ENCODE measurements at places on chromosomes 12 and 14. TPM values are rescaled to one million over a fixed set of nuclear protein-coding genes. Genes with fewer than 3 reads are reported as not detected.

The NUAK1 gene
- total RNA-seq: 28.5 TPM

The SMOC1 gene
- total RNA-seq: 0.85 TPM

The CCDC77 gene
- total RNA-seq: 10.2 TPM

The CHST11 gene
- 13.2 TPM for total RNA-seq

The HOXC4 gene
- 0.19 TPM for total RNA-seq

The TC2N gene
- 0.56 TPM for total RNA-seq

The KLRK1 gene
- not detected for total RNA-seq

The IRF2BPL gene
- total RNA-seq: 18.8 TPM

The SRSF5 gene
- 114 TPM for total RNA-seq

The OAS2 gene
- total RNA-seq: 3.1 TPM

The ERP27 gene
- total RNA-seq: 0.19 TPM

The BICDL1 gene
- total RNA-seq: 0.38 TPM

The MMP14 gene
- 383 TPM for total RNA-seq

The LRRC43 gene
- 0.38 TPM for total RNA-seq

The CIROP gene
- total RNA-seq: not detected

The ADCY6 gene
- total RNA-seq: 48.9 TPM

The SLC41A2 gene
- total RNA-seq: 41.2 TPM

The NT5DC3 gene
- 10.9 TPM for total RNA-seq

The PLEKHG3 gene
- 5.4 TPM for total RNA-seq

The MYF6 gene
- total RNA-seq: not detected

The PLBD1 gene
- total RNA-seq: 2.8 TPM

The NDRG2 gene
- total RNA-seq: 0.38 TPM

The YEATS4 gene
- total RNA-seq: 15.3 TPM

The NINJ2 gene
- 0.28 TPM for total RNA-seq

The RARG gene
- total RNA-seq: 21.9 TPM

The CCNT1 gene
- 31.4 TPM for total RNA-seq

The INHBC gene
- not detected for total RNA-seq

The TEX22 gene
- 0.28 TPM for total RNA-seq

The TWF1 gene
- total RNA-seq: 186 TPM

The KICS2 gene
- 8.6 TPM for total RNA-seq

The RNFT2 gene
- total RNA-seq: 4.6 TPM

The ANO4 gene
- 0.38 TPM for total RNA-seq

The ACOT4 gene
- total RNA-seq: 1.4 TPM

The PTPRO gene
- total RNA-seq: 3.1 TPM

The AQP6 gene
- total RNA-seq: under 0.01 TPM

The PRR13 gene
- 19.7 TPM for total RNA-seq

The GPX2 gene
- not detected for total RNA-seq

The GPHN gene
- total RNA-seq: 4.2 TPM

The TAS2R50 gene
- 3.1 TPM for total RNA-seq

The GPR135 gene
- 3.1 TPM for total RNA-seq

The TAS2R9 gene
- not detected for total RNA-seq

The RFX4 gene
- not detected for total RNA-seq

The P2RX2 gene
- total RNA-seq: not detected

The GLT8D2 gene
- 14.8 TPM for total RNA-seq

The IFI27 gene
- total RNA-seq: 55.8 TPM

The CCDC38 gene
- total RNA-seq: under 0.01 TPM

The DUSP6 gene
- total RNA-seq: 75.9 TPM

The DNAJC22 gene
- total RNA-seq: 2.5 TPM

The NOVA1 gene
- total RNA-seq: 2.5 TPM

The TDRD9 gene
- total RNA-seq: 2.5 TPM

The SERPINA9 gene
- 0.28 TPM for total RNA-seq
